ENCODE measurements at places on chromosomes 11 and 22.

DNA sequence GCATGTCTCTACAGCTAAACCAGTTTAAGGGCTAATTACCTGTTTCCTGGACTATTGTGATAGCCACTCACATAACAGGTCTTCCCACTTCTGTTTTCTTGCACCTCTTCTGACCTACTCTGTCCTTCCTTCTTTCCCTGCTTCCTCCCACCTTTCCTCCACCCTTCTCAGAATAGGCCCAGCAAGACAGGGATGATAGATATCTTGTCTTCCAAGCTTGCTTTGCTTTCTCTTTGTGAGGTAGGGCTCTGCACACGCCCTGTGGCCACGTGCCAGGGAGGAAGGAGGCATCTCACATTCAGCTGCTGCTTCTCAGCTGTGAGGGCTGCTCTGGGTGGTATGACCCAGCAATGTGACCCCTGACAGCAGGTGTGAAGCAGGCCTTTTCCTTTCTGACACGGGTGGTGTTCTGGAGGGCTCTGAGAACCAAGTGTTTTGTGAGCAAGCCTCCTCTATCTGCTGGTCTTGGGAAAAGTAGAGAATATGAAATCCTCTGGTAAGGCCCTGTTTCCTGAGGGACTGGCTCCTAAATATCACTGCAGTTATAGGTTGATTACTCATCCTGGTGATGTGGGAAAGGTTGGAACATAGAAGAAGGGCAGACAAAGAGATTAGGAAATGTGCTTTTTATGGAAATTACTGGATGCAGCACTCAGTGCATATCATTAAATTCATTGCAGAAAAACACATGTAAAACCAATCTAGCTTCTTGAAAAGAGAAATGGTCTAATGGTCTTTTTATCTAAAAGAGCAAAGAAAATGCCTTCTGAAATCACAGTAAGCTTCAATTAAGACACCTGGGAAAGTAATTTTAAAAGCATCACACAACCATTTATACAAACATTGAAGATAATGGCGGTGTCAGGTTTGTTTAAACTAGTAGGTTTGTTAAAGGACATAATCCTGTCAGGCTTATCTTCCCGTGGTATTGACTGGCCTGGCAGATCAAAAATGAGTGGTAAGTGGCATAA, 8.5 kb downstream of the AMOTL1 start:
- DNase-seq, result no peak

GRCh38 chr11:7654195-7654705, 19.1 kb downstream of the CYB5R2 start:
- no peak for DNase-seq

- no peak for DNase-seq
Observed at GRCh38 chr11:59365232-59366018, 6.7 kb downstream of the OR5AN1 start.

- no peak for DNase-seq
Observed at GRCh38 chr11:792535-792821, 2.6 kb upstream of the CEND1 start.

GRCh38 chr22:38320605-38321402, 3.6 kb upstream of the CSNK1E start:
- no peak for DNase-seq

DNA sequence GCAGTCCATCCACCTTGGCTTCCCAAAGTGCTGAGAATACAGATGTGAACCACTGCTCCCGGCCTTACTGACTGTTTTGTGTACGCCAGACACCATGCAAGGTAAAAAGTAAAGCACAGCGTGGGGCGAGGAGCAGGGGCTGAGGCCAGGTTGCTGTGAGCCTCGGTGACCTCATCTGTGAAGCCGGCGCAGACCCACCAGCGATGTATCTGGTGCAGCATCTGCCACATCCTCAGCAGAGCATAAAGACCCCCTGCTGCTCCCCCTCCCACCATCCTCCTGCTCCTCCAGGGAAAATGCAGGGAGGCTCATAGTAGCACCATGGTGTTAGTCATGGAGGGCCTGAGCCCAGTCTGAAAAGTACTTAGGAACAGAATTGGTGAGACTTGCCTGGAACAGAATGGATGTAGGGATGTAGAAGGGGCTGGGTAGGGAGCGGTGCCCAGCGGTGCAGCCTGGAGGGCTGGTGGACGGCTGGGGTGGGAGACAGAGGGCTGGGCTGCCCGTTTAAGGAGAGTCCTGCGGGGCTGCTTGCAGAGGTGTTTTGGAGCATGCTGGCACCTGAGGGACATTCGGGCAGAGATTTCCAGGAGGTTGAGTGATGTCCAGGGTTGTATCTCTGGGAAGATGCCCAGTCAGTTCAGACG, 462.4 kb downstream of the BRD1 start:
- DNase-seq, result no peak

DNA sequence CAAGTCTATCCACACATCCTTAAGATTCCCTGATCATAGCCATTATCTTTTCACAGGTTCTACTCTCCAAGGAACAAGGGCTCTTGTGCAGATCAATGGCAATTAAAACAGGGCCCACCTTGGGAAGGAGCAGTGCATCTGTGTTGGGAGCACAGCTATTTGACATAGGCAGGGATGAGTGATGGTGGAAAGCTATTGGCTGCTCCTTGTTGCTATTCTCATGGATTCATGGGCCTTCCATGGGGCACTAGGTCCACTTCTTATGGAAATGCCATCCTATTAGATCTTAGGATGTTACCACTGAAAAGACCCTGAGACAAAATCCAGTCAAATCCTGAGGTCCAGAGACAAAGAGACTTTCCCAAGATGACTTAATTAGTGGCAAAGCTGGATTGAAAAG, 148.6 kb upstream of the MTNR1B start:
- DNase-seq, result no peak

DNA sequence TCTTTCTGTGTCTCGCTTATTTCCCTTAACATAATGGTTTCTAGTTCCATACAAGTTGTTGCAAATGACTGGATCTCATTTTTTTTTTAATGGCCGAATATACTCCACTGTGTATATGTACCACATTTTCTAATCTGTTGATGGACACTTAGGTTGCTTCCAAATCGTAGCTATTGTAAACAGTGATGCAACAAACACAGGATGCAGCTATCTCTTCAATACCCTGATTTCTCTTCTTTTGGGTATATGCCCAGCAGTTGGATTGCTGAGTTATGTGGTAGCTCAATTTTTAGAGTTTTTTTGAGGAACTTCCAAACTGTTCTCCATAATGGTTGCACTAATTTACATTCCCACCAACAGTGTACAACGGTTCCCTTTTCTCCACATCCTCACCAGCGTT, 100.4 kb upstream of the CHORDC1 start:
- DNase-seq, result no peak

- DNase-seq, result no peak
Observed at GRCh38 chr11:46367244-46367915, 14.1 kb upstream of the MDK start.

DNA sequence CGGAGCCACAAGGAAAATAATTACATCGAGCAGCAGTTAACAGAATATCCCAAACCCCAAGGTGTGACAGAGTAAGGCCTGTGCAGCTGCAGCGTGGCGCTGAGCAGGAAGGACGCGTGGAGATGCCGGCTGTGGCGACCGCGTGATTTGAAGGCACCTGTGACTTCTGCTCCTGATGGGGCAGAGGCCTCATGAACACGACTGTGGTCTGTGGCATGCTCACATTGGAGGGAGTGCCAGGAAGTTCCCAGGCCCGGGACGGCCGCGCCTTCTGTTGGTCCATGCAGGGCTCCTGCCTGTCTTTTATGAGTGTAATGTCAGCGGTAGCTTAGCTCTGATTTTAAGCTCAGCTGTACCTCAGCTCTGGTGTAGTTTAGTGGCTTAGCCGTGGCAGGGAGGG, 50.4 kb downstream of the TPCN2 start:
- no peak for DNase-seq

- DNase-seq, result no peak
Observed at GRCh38 chr11:74011360-74012073, 2.6 kb upstream of the UCP3 start.

DNA sequence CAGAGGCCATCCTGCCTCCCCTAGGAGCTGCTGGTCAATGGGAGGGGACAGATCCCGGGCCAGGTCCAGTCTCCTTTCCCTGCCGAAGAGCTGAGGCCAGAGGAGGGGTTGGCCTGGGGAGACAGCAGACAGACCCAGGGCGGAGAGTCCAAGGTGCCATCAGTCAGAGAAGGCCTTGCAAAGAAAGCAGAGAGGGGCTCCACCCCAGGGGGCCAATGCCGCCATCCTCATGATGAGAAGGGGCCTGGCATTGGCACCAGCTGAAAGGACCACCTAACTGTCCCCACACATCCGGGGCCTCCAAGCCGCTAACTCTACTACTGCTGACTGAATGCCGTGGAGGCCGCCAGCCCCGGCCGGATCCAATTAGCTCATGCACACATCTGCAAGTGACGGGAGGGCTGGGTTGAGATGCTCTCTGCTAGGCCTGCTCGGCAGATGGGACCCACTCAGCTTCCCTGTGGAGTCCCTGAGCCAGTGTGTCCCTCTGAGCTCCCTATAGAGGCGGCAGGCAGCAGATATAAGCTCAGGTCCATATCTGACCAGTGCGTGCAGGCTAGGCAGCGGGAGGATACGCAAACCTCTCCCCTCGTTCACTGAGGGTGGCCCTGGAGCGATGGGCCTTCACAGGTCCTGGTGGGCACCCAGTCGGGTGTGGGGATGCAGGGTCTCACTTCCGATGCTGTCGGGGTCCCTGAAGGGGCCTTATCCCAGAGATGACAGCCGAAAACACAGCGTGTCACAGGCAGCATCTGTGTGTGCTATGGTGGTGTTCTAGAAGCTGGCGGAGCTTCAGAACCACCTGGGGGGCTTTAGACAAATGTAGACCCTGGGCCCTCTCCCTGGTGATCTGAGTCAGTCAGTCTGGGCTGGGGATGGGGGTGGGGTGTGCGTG, 183.9 kb downstream of the CTTN start:
- no peak for DNase-seq
